ENCODE measurements at places on chromosomes 2 and 18.

DNA sequence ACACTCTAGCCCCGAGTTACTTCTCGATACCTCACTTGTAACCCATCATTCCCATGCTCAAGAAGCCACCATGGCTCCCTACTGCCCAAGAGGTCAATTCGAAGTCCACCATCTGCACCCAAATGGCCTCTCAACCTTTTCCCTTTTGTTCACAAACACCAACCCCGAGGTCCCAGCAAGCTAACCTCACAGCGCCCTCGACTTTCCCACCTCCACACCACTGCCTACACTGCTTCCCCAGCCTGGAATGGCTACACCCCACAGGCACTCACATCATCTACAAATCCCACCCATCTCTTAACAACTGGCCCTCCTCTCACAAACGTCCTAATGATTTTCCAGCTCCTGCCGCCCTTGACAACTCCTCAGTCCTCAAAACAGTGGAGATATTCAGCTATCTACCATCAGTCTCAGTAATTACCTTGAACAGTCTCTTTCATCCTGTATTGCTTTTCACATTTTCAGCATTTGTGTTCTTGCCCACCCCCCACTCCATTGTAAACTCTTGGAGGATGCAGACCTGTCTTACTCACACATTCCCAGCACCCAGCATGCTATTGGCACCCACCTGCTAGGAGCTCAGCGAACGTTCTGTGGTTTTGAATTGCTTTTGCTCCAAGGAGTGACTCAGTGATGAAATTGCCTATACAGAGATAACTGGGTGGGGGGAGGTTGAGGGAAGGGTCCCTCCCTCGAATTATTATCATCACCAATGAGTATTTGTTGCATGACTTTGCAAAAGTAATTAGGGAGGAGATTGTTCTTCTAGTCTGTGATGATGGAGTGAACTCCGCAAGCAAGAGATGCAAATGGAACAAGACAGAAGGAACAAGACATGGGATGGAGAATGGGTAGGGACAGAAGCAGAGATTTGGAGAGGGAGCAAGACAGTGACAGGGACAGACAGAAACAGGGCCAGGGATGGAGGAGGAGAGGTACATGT lies 106.8 kb downstream of the CYP26B1 start:
- DNase-seq, result no peak

- peak; percentile 22 for DNase-seq
Measured at GRCh38 chr2:133641497-133641896, 73.2 kb upstream of the NCKAP5 start.

GRCh38 chr2:5696945-5697521 lies 4.8 kb downstream of the SOX11 start:
- DNase-seq, result peak; percentile 64

- no peak for DNase-seq
Measured at GRCh38 chr18:77140030-77140429, 7.4 kb upstream of the MBP start.

GRCh38 chr2:157228946-157229345 lies 28.6 kb upstream of the GALNT5 start:
- DNase-seq, result no peak

GRCh38 chr2:224272237-224272910 lies 129.5 kb downstream of the FAM124B start:
- no peak for DNase-seq

DNA sequence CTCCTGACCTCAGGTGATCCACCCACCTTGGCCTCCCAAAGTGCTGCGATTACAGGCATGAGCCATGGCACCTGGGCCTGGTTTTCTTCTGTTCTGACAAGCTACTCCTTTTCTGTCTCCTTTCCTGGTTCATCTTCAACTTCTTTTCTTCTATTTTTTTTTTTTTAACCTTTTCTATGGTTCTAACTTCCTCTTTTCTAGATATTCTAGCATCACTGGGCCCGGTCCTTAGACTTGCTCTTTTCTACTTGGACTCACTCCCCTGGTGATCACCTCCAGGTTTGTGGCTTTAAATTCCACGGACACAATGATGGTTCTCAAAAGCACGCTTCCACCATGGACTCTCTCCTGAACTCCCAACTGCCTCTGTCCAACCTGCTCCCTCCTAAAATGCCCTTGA lies 2.0 kb downstream of the EIF2AK2 start:
- no peak for DNase-seq

DNA sequence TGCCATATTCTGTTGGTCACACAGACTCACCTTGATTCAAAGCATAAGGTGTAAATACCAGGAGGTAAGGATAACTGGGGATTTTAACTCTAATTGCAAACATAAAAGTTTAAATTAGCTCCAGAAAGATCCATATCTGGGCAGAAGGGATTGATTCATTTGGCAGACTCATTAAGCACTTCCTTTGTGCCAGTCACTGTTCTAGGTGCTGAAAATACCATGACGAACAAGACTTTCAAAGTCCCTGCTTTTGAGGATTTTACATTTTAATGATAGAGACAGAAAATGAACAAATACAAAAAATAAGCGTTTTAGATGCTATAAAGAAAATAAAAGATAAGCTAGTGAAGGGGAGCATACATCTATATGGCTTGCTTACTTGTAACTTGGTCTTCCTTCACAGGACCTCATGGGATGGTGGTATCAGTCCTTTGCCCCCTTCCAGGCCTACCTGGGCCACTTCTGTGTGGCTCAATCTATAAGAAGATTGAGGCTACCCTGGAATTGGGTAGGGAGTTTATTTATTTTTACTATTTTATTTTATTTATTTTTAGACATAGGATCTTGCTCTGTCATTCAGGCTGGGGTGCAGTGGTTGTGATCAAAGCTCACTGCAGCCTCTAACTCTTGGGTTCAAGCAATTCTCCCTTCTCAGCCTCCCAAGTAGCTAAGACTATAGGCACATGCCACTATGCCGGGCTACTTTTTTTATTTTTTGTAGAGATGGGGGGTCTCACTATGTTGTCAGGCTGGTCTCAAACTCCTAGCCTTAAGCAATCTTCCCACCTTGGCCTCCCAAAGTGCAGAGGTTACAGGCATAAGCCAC lies 212.8 kb downstream of the MYCN start:
- no peak for DNase-seq

GRCh38 chr2:216477283-216478035 lies 21.2 kb upstream of the RPL37A start:
- no peak for DNase-seq

DNA sequence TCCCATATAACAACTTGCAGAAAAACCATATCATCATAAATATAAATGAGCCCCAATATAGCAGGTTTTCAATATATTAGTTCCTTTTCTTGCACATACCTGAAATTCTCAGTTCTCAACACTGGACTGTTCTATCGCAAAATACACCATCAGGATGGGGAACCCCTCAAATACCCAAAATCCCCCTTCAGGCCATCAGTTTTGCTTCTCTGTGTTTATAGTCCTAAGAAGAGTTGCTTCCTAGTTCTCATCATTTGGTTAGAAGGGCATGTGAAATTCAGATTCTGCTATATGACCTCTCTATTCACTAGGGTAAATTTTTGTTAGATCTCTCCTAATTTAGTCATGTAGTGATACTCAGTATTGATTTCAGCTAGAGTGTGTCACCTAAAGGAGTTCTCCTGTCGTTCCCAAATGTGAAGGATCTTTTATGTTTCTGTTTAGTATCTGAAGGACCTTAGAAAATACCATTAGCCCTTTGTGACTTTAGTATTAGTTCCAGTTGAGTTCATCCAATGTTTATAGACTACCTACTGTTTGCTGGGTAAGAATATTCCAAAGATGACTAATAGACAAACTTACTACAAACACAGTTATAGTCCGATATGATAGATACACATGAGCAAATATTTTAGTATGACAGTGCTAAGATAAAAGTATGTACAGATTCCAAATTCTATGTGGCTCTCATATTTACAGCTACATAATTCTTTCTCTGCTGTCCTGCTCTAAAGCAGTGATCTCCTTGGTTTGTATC lies 115.8 kb downstream of the TTC27 start:
- no peak for DNase-seq

GRCh38 chr18:62418258-62418657 lies 93.1 kb downstream of the TNFRSF11A start:
- no peak for DNase-seq

DNA sequence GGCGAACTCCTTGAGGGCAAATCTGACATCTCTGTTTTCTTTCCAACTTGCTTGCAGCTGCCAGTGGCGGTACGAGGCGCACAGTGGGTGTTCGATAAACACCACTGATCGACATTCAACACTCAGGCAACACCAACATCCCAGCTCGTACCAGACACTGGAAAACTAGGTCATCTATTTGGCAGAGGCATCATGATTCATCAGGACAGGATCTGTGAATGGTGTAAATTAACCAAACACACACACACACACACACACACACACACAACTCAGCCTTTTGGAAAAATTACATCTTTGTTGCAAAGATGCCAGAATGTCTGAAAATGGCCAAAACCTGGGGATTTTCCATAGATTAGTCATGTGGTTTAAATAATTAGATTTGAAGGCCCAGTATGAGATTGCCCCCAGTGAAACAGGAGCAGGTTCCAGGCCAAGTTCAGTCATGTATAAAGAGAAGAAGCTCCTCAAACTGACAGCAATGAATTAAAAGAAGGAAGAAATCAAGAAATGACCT lies 150.5 kb upstream of the NCKAP5 start:
- DNase-seq, result no peak

DNA sequence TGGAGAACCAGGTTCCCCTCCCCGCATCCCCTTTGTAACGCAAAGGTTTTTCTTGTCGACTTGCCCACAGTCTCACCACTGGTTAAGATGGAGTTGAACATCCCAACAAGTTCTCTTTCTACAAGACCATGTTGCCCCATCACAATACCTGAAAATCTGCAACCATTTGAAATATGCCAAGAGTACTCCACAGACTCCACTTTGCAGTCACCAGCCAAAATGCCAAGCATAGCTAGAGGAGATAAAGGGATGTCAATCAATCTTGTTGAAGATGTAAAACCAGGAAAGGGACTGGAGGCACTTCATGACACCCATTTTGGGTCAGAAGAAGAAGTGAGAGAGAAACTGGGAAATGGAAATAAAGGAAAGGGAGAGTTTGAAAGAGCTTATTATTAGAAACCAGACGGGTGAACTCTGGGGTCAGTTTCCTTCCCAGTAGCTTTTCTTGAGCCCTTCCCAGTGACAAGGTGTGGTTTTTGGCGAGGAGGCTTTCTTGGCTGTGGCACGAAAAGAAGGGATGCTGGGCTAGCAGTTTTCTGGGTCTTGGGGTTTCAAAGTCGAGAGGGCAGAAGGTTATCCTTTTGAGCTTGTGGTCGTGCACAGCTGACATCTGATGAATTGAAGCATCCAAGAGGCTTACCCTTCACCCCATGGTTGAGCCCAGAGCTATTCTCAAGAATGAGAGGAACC lies 79.3 kb downstream of the ACAA2 start:
- no peak for DNase-seq

DNA sequence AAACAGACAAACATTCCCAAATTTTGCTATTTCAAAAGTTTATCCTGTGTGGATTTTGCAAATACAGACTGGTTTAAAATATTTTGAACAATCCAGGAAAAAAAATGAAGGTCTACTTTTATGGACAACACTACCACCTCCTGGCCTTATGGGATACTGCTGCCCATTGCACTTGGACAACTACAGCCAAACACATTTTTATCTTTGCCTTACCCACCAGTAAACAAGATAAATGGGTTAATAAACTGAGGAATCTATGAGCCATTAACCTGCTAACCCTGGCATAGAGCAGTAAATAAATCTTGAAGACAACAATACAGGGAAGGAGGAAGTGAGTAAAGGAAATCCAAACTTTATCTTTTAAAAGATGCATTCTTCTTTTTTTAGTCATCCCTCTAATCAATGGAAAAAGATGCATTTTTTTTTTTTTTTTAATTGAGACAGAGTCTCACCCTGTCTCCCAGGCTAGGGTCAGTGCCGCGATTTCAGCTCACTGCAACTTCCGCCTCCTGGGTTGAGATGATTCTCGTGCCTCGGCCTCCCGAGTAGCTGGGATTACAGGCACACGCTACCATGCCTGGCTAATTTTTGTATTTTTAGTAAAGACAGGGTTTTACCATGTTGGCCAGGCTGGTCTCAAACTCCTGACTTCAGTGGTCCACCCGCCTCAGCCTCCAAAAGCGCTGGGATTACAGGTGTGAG lies 2.1 kb upstream of the SPIRE1 start:
- no peak for DNase-seq

GRCh38 chr18:12744103-12744502 lies 41.3 kb downstream of the PSMG2 start:
- DNase-seq, result no peak

DNA sequence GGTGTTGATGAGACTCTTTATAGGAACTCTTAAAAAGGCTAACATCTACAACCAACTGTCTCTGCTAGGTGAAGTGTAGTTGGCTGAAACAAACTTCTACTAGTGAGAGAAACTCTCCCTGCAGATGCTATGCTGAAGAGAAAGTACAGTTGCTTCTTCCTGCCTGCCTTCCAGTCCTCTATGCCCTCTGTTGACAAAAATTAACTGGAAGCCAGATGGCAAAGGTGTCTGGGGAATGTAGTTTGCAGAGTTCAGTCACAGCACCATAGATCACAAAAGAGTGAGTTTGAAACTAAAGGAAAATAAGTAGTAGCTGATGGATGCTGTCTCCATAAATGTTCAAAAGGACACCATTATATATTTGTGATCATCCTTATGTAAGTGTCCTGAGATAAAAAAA lies 958.8 kb upstream of the NRXN1 start:
- no peak for DNase-seq

DNA sequence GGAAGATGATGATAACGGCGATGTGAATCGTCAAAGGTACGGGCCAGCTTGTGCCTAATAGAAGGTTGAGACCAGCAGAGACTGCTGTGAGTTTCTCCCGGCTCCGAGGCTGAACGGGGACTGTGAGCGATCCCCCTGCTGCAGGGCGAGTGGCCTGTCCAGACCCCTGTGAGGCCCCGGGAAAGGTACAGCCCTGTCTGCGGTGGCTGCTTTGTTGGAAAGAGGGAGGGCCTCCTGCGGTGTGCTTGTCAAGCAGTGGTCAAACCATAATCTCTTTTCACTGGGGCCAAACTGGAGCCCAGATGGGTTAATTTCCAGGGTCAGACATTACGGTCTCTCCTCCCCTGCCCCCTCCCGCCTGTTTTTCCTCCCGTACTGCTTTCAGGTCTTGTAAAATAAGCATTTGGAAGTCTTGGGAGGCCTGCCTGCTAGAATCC lies 3.0 kb downstream of the FZD7 start:
- no peak for DNase-seq

DNA sequence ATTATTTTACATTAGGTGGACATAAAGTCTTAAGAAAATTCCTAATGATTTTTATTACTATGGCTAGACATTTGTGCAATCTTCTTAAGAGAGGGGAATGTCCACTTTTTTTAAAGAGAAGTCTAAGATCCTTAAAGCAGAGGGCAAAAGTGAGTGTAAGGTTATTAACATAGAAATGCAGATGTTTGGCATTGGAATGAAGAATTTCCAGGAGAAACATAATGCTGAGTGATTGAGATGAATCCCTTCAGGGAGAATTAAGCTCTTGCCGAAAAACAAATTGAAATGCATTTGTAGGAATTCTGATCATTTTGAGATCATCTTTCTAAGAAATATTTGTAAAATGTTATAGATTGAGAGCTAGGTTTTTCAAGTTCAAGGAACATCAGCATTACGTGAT lies 15.0 kb downstream of the FAM124B start:
- DNase-seq, result no peak
